Heart right ventricle (tissue), 16 donors: ENCODE measurements at places on chromosomes 4 and X. TPM values are rescaled to one million over a fixed set of nuclear protein-coding genes. Genes with fewer than 3 reads are reported as not detected.

DNA sequence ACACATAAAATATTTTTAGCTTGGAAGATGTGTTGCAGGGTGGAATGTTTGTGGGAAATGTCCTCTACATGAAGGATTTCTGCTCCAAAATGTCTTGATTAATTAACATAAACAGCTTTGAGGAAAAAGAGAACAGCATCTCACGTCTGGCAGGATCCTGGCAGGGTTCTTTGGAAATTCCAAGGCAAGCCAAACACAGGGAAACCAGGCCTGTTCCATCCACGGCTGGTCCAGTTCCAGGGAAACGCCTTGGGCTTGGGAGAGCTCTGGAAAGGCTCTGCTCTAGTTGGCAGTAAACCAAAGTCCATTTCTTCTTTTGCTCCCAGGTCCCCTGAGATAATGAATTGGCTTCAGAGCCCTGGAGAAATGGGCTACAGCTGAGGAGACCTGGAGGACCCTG, 42.4 kb upstream of the GAB1 start:
- no peak overlapping the region for H3K4me3 ChIP-seq
- no peaks in the 10 kb centered on the region for H3K36me3 ChIP-seq
- peak; percentile 83 for DNase-seq
- H3K27me3 ChIP-seq, result no peaks in the 10 kb centered on the region

DNA sequence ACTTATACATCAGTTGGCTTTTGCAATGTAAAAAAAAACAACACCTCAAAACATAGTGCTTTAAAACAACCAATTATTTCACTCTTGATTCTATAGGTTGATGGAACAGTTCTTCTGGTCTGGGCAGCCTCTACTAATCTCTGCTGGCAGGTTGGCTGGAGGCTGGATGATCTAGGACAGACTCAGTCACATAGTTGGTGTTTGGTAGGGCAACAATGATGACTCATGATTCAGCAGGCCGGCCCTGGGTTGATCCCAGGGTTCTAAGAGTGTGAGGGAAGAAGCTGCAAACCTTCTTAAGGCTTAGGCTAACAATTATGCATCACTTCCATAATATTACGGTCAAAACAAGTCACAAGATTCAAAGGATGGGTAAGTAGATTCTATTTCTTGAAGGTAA, 558.2 kb downstream of the ZNF674 start:
- no peaks in the 10 kb centered on the region for H3K36me3 ChIP-seq
- no peak for DNase-seq
- no peak overlapping the region for H3K4me3 ChIP-seq
- H3K27me3 ChIP-seq, result no peaks in the 10 kb centered on the region

DNA sequence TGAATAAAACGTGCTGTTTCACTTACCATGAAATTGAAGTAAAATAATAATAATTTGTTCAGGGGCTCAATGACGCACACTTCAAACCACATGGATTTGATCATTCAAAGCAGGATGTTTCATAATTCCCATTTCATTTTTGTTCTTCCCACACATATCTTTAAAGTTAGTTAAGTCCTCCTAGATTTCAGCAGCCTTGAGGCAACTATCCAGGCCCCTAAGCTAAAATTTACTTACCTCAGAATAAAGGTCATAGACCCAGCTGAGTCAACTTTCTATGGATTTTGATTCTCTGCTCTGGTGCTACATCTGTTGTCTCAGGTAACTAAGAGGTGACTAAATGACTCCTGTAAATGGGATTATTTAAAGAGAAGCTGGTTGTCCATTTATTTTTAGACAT, 25.0 kb downstream of the GPR174 start:
- no peak overlapping the region for H3K4me3 ChIP-seq
- H3K27ac ChIP-seq, result no peak overlapping the region
- DNase-seq, result no peak
- H3K27me3 ChIP-seq, result no peaks in the 10 kb centered on the region

- no peak overlapping the region for H3K4me3 ChIP-seq
- DNase-seq, result peak; percentile 39
- no peaks in the 10 kb centered on the region for H3K27me3 ChIP-seq
- H3K27ac ChIP-seq, result no peak overlapping the region
Measured at GRCh38 chr4:8135666-8136065, 22.9 kb downstream of the ABLIM2 start.

GRCh38 chr4:154276496-154276895, 215.1 kb downstream of the DCHS2 start:
- no peaks in the 10 kb centered on the region for H3K4me1 ChIP-seq
- H3K36me3 ChIP-seq, result no peaks in the 10 kb centered on the region
- DNase-seq, result no peak
- no peak overlapping the region for H3K27ac ChIP-seq
- H3K4me3 ChIP-seq, result no peak overlapping the region

- no peak overlapping the region for H3K4me3 ChIP-seq
- peaks cover 78% of the 10 kb centered on the region for H3K4me1 ChIP-seq
- peaks cover 11% of the 10 kb centered on the region for H3K36me3 ChIP-seq
Measured at GRCh38 chr4:169260217-169260866, 10.4 kb downstream of the SH3RF1 start.

DNA sequence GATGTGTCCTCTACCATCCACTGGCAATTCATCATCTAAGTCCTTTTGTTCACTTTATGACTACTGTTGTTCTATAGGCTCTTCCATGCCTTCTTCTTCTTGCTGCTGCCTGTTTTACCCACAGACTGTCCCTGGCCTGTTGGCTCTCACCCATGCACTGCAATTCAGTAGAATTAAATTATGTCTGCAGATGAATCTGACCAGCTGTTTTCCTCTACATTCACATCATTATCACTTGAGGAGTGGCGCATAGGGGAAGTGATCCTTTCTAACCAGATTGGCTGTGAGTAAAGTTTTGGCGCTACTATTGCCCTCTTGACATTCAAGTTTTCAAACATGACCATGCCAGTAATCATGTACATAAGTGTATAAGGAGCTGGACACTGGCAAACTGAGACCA, 91.7 kb downstream of the FRMPD4 start:
- no peak for DNase-seq
- H3K36me3 ChIP-seq, result no peaks in the 10 kb centered on the region
- H3K4me3 ChIP-seq, result no peak overlapping the region

GRCh38 chr4:182221987-182222386, 21.2 kb upstream of the TENM3 start:
- H3K4me3 ChIP-seq, result no peak overlapping the region
- DNase-seq, result no peak
- no peaks in the 10 kb centered on the region for H3K4me1 ChIP-seq
- no peaks in the 10 kb centered on the region for H3K27me3 ChIP-seq
- no peaks in the 10 kb centered on the region for H3K36me3 ChIP-seq

GRCh38 chrX:44042751-44043150, 69.6 kb upstream of the NDP start:
- no peak overlapping the region for H3K27ac ChIP-seq
- DNase-seq, result peak; percentile 3
- H3K4me1 ChIP-seq, result no peaks in the 10 kb centered on the region
- no peaks in the 10 kb centered on the region for H3K27me3 ChIP-seq

GRCh38 chr4:92091335-92091734, 212.4 kb upstream of the GRID2 start:
- no peaks in the 10 kb centered on the region for H3K27me3 ChIP-seq
- H3K36me3 ChIP-seq, result no peaks in the 10 kb centered on the region
- no peak overlapping the region for H3K27ac ChIP-seq
- H3K4me1 ChIP-seq, result no peaks in the 10 kb centered on the region
- DNase-seq, result no peak

DNA sequence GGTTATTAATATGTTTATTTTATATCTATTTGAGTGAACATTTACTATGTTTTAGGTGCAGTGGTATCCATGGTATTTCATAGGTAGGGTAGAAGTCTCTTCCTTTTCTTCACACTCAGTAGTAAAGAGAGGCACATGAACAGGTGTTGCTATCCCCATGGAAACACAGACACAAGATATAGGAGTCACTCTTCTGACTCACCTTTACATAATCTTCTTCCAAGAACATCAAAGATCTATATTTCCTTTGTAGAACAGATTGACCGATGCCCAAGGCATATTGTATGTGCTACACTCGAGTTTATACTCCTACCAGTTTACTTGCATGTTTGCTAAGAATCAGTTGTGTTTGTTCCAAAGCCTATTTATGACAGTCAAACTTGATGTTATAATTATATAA, 1997.4 kb downstream of the C4orf33 start:
- H3K4me1 ChIP-seq, result no peaks in the 10 kb centered on the region
- no peak for DNase-seq
- no peaks in the 10 kb centered on the region for H3K27me3 ChIP-seq
- H3K4me3 ChIP-seq, result no peak overlapping the region
- no peaks in the 10 kb centered on the region for H3K36me3 ChIP-seq

- peaks cover 3% of the 10 kb centered on the region for H3K4me1 ChIP-seq
- DNase-seq, result no peak
- no peaks in the 10 kb centered on the region for H3K36me3 ChIP-seq
- no peak overlapping the region for H3K4me3 ChIP-seq
Measured at GRCh38 chr4:105352826-105353225, 121.0 kb downstream of the PPA2 start.

DNA sequence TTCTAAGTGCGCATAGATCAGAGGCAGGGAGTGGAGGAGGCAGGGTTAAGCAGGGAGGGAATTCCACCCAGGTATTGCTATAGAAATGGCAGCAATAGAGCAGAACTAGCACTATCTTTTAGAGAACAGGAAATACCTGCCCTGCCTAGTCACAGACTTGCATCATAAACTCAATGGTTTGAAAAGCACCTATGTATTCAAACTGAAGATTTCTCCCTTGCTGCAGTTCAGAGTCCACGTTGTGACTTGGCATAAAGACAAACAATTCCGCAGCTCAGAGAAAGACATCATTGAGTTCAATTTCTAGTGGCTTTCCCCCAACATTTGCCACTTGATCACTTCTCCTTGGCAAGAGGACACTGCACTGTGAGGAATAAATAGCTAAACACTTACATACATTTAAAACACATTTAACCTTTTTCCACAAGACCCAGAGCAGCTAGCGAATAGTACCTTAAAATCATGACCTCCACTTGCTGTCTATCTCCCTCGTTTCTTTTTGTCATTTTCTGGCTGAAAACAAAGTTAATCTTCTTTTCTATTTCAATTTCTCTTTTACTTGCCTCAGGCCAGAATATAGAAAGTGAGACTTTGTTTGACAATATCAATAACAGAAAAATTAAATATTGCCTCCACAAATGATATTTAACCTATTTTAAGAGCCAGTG, 42.4 kb downstream of the SLC7A11 start:
- no peaks in the 10 kb centered on the region for H3K4me1 ChIP-seq
- H3K36me3 ChIP-seq, result no peaks in the 10 kb centered on the region
- H3K4me3 ChIP-seq, result no peak overlapping the region

GRCh38 chr4:86013621-86014020, 346.2 kb downstream of the MAPK10 start:
- no peaks in the 10 kb centered on the region for H3K36me3 ChIP-seq
- DNase-seq, result no peak
- no peak overlapping the region for H3K4me3 ChIP-seq
- H3K27ac ChIP-seq, result no peak overlapping the region
- H3K27me3 ChIP-seq, result no peaks in the 10 kb centered on the region

GRCh38 chr4:122508083-122508482, 51.6 kb upstream of the IL2 start:
- DNase-seq, result no peak
- no peaks in the 10 kb centered on the region for H3K27me3 ChIP-seq

- peaks cover 4% of the 10 kb centered on the region for H3K4me1 ChIP-seq
- H3K27me3 ChIP-seq, result no peaks in the 10 kb centered on the region
- H3K27ac ChIP-seq, result no peak overlapping the region
- no peak overlapping the region for H3K4me3 ChIP-seq
- no peaks in the 10 kb centered on the region for H3K36me3 ChIP-seq
Measured at GRCh38 chr4:152211936-152212653, 323.8 kb downstream of the FBXW7 start.

GRCh38 chrX:148601034-148601433, 100.6 kb downstream of the AFF2 start:
- H3K4me3 ChIP-seq, result no peak overlapping the region
- H3K27me3 ChIP-seq, result no peaks in the 10 kb centered on the region
- no peak for DNase-seq
- H3K27ac ChIP-seq, result no peak overlapping the region
- no peaks in the 10 kb centered on the region for H3K4me1 ChIP-seq

DNA sequence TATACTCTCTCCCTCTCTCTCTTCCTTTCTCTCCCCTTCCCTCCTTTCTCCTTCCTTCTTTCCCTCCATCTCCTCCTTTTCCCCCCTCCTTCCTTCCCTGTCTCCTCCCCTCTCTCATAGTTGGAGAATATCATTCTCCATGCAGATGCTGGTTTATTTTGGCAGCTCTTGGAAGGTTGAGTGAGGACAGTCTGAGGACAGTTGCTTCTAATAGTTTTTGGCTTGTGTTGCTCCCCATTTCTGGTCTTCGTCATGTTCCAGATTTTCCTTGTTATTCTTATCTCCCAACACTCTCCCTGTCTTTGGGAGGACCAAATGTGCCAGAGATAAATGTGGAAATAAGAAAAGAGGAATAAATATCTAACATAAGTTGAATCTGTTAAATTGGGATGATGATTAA, 263.0 kb downstream of the FRMPD4 start:
- H3K4me1 ChIP-seq, result peaks cover 3% of the 10 kb centered on the region
- H3K27me3 ChIP-seq, result no peaks in the 10 kb centered on the region
- peak; percentile 19 for DNase-seq
- H3K4me3 ChIP-seq, result no peak overlapping the region
- no peak overlapping the region for H3K27ac ChIP-seq

DNA sequence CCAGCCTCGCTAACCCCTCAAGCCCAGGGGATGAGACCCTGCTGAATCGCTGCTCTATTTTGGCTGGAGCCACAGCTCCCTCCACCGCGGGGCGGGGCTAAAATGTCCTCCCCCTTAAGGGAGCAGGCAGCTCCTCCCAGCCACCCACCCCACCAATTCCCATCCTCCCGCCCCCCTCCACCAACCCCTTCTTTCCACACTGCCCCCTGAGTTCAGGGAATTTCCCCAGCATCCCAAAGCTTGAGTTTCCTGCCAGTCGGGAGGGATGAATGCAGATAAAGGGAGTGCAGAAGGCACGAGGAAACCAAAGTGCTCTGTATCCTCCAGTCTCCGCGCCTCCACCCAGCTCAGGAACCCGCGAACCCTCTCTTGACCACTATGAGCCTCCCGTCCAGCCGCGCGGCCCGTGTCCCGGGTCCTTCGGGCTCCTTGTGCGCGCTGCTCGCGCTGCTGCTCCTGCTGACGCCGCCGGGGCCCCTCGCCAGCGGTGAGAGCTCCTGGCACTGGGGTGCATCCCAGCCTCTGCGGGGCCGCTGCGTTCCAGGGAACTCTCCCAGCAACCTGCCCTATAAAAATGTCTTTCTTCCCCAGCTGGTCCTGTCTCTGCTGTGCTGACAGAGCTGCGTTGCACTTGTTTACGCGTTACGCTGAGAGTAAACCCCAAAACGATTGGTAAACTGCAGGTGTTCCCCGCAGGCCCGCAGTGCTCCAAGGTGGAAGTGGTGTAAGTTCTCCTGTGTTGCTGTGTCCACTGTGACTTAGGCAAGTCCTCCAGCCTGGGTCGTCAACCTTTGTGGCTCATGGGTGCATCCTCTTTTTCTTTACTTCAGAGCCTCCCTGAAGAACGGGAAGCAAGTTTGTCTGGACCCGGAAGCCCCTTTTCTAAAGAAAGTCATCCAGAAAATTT, at the start of gene CXCL6:
TSS of gene CXCL6 (plus strand) at position 306 of the 907 bp plus-strand sequence. CDS start at position 379, 73 bp downstream.
- H3K27me3 ChIP-seq, result no peaks in the 10 kb centered on the region
- H3K4me3 ChIP-seq, result peak within 1 kb of the TSS; percentile 52
- H3K4me1 ChIP-seq, result no peaks in the 10 kb centered on the region
- peak; percentile 41 for DNase-seq
- H3K27ac ChIP-seq, result no peak within 1 kb of the TSS

Gene CHRDL1
- total RNA-seq, result 9.0 TPM

Gene SSX3
- total RNA-seq, result not detected

Gene PNMA5
- total RNA-seq, result not detected

Gene BGN
- total RNA-seq, result 78.1 TPM

Gene RRH
- not detected for total RNA-seq

Gene CCDC158
- total RNA-seq, result 0.20 TPM

Gene MAGEA2
- total RNA-seq, result not detected

Gene SLC2A9
- 10.9 TPM for total RNA-seq

Gene GYG2
- 0.41 TPM for total RNA-seq

Gene OCIAD2
- total RNA-seq, result 11.4 TPM
